ENCODE measurements at places on chromosomes 3 and 15.

DNA sequence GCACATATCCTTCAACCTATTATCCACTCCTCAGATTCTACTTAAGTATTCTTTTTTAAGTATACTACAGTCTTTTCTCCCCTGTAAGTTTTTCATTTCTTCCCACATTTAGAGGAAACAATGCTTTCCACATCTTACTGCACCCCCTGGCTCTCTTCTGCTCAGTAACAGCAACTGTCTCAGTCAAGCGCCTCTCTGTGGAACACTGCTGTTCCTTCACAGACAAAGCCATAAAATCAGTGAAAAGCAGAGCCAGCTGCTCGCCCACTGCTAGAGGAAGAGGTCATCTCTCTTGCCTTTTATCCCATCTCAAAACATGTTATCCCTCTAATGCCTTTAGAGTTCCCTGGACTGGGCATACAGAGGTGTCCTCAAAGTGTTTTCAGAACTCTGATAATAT is 24.8 kb downstream of the SERP1 start:
- no peak for DNase-seq

GRCh38 chr3:170007031-170007663 is 30.6 kb upstream of the GPR160 start:
- DNase-seq, result no peak

DNA sequence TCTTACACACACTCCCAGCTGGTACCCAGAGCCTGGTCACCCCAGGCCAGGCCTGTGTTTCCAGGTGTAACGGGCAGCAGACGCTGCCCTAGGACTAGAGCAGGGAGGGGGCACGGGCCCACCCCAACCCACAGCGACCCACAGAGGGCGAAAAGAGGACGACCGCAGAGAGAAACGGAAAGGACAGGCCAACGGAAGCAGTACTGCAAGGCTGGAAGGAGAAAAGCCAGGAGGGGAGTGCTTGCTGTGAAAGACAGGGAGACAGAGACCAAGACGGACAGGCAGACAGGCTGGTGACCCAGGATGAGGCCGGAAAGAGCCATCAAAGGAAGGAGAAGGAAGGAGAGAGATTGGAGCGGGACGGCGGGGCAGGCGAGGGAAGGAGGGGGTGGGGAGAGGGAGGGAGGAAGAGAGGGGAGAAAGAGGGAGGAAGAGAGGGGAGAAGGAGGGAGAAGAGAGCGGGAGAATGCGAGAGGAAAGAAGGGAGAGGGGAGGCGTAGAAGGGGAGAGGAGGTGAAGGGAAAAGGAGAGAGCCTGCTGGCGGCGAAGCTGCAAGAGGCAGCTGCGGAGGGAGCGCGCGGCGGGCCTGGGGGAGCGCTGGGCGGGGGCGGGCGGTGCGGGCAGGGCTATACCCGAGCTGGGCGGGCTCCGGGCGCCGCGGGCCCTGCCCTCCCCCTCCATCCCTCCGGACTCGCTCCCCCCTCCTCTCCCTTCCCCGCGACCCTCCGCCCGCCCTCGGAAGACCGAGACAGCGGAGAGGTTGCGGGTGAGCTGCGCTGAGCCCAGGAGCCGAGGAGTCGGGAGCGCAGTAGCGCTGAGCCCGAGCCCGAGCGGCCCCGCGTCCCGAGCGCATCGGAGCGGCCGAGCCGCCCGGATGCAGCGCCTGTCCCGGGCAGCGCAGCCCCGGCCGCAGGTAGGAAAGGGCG is at the start of gene SLC6A1:
TSS of gene SLC6A1 (plus strand) at position 732 of the 926 bp plus-strand sequence. CDS start 24,464 bp downstream, outside the sequence.
- peak; percentile 58 for DNase-seq

DNA sequence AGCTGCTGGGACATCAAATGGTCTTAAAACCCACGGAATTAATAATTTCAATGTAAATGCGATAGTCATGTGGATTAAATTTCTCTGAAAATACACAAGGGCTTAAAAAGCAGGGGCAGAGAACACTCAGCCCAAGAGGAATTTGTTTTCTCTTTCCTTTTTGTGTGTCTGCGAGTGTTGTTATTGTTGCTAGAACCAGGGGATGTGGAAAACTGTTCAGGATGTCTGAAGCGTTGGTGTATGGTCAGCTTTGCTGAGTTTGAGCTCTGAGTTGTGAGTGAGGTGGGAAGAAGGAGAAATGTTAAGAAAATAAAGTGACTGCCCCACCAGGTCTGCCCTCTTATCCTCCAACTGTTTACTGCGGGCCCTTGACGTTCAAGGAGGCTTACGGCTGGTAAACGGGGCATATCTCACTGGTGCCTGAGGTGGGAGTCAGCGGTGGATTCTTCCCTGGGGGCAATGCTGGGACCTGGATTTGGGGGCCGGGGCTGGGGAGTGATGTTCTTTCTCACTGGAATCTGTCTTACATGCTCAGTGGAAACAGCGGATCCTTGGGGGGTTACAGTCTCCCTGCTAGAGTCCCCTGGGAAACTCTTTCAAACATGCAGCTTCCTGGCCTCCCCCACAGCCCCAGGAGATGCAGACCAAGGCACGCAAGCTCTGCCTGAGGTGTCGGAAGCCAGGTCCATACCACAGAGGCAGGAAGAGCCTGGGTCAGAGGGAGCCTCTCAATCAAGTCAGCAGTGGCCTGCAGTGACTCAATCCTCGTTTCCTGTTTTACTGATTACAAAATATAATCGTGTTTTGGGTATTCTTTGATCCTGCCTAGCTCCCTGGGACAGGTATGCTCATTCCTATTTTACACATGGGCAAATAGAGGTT is 41.8 kb downstream of the ITGA11 start:
- DNase-seq, result peak; percentile 26

- no peak for DNase-seq
Observed at GRCh38 chr3:152087153-152087552, 181.6 kb upstream of the MBNL1 start.

GRCh38 chr3:156211583-156211982 is 91.2 kb downstream of the KCNAB1 start:
- DNase-seq, result no peak

DNA sequence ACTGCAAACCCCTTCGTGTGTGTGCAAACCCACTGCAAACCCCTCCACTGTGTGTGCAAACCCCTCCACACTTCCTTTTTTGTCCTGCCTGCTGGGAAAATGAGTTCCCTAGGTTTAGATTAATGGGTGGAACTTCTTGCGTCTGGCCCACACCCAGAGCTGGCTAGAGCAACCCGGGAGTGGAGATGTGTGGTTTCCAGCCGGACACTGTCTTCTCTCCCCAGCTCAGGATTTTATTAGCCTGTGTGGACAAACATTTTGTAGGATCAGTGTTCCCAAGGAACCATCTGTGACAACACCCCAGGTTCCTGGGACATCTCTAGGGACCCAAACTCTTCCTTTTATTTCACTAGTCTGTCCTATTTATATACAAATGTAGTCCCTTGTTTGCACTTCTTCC is 9.6 kb upstream of the LRRK1 start:
- DNase-seq, result peak; percentile 54

GRCh38 chr15:88790486-88790885 is 12.8 kb upstream of the ACAN start:
- DNase-seq, result no peak

DNA sequence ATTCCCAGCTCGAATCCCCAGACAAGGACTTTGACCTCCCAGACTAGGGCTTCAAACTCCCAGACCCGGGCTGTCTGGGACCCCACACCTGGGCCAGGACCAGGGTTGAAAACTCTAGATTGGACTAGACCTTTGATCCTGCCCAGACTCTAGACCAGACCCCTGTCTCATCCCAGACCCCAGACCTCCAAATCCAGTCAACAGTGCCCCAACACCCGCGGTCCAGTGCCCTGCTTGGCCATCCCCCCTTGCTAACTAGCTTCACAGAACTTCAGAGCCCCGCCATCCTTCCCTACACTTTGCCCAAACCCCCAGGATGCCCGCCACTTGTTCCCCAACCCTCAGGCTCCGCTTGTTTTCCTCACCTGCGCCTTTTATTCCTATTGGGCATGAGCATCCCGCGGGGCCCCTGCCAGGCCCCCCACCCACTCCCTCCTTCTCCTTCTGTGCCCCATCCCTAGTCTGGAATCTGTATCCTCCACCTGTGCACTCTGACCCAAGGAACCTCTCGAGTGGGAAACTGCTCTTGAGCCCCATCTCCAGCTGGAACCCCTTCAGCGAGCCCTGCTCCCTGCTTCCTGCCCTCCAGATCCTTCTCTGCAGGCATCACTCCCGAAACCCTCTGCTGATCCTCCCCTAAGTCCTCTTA is 604 bp downstream of the GNAI2 start:
- no peak for DNase-seq

DNA sequence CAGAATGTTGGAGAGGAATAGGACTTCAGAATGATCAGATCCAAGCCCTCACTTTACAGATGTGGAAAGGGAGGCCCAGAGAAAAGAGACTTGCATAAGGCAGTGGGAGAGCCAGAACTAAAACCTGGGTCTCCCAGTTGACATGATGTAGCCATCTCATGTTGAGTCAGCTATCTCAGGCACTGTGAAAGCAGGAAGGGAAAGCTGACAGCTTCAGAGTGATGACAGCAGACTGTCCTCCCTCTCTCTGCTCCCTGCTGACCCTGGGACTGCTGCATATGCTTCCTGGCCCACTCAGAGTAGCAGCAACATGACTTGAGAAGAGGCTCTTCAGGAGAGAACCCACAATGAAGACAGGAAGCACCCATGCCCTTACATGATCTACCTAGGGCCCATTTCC is 14.7 kb downstream of the FHIT start:
- no peak for DNase-seq

- no peak for DNase-seq
Observed at GRCh38 chr3:10623578-10624275, 118.3 kb upstream of the ATP2B2 start.

GRCh38 chr3:151561878-151562277 is 101.0 kb upstream of the IGSF10 start:
- no peak for DNase-seq

GRCh38 chr3:39068556-39068955 is 16.7 kb downstream of the WDR48 start:
- no peak for DNase-seq

- DNase-seq, result no peak
Observed at GRCh38 chr15:63712828-63713520, 115.8 kb downstream of the FBXL22 start.

- DNase-seq, result no peak
Observed at GRCh38 chr3:130601442-130601971, 84.5 kb downstream of the COL6A6 start.

GRCh38 chr3:190213727-190214126 is 93.0 kb upstream of the P3H2 start:
- no peak for DNase-seq

GRCh38 chr15:67199391-67199790 is 55.1 kb downstream of the AAGAB start:
- no peak for DNase-seq
